ENCODE measurements at places on chromosomes 12 and 14.
A peak's percentile ranks its signal among the peaks of the same experiment; 100 is the strongest.

DNA sequence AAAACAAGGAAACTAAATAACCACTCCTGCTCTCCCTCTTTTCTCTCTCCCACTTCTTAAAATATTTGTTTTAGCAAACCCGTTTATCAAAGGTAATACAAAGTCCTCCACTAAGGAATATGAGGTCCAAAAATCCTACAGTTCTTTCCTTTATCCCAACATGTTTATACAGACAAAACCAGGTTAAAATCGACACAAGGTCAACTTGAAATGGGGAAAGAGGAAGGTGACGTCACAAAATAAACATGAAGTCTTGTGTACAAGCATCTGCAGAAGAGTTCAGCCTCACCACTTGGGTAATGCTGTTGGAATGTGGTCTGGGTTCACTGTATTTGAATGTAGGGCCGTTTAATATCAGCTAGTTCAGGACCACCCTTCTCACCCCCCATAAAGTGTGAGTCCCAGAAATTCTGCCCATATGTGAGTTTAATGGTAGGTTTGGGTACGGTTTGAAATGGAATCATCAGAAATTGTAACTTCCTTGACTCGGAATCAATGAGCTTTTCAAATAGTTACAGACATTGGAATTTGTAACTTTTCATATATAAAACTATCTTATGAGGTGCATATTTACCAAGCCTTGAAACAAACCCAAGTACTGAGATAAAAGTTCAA is 120.0 kb upstream of the SLC38A2 start:
- no peak for DNase-seq

DNA sequence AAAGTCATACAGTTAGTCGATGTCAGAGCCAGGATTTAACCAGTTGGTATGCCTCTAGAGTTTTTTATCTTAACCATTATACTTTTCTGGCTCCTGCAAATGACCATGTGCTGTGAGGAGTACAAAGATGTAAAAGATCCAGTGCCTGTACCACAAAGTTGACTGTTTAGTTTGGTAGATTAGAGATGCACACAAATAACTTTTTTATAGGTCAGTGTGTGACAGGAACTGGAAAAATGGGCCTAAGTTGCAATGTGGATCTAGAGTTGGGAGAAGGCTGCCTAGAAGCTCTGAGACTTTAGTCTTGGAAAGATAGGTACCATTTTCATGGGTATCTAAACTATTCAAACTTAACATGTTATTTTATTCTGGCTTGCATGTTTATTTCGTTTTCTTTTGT is 32.8 kb upstream of the PPM1H start:
- DNase-seq, result no peak

GRCh38 chr14:90341784-90342183 is 10.0 kb upstream of the NRDE2 start:
- DNase-seq, result no peak

DNA sequence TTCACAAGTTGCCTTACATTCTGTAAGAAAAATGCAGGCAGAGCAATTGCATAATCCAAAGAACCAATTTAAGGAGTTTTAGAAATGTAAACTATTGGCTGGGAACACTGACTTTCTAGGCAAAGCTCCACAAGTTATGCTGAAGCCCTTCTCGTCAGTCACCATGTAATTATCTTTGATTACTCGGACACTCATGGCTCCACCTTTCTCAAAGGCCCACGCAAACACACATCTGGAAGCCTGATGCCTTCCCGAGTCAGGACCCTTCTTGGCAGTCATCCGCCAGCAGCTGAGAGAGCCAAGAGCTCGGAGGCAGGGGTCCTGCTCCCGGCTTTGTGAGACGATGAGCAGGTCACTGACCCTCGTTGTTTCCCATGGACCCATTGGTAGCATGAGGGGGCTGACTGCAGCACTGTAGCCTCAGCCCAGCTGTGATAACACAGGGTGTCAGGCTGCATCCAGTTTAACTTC is 202.2 kb downstream of the TMEM132D start:
- DNase-seq, result no peak

DNA sequence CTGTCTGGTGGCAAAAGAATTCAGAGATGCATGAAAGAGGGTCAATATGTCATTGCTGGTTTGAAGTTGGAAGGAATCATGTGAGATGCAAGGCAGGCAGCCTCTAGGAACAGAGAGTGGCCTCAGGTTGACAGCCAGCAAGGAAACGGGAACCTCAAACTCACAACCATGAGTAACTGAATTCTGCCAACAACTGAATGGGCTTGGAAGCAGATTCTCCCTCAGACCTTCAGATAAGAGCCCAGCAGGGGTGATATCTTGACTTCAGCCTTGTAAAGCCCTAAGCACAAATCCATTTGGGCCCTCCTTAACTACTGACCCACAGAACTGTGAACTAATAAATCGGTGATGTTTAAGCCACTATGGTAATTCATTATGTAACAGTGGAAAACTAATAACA is 35.8 kb downstream of the USP15 start:
- DNase-seq, result no peak

DNA sequence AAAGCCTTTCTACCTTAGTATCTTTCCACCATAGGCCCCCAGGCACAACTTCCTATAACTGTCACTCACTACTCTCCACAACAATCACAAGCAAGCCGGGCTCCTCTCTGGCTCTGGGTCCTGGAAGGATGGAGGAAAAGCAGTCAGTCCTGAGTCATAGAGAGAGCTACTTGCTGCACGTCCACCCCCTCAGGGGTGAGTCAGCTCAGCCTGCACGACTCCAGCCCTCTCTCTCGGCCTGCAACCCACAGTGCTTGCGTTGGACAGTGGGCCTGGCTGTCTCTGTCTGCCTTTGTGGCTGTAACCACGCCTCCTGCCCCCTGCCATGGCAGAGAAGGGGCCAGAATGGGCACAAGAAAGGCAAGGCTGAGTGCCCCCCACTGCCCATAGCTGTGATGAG is 154.1 kb upstream of the FKBP4 start:
- DNase-seq, result no peak

DNA sequence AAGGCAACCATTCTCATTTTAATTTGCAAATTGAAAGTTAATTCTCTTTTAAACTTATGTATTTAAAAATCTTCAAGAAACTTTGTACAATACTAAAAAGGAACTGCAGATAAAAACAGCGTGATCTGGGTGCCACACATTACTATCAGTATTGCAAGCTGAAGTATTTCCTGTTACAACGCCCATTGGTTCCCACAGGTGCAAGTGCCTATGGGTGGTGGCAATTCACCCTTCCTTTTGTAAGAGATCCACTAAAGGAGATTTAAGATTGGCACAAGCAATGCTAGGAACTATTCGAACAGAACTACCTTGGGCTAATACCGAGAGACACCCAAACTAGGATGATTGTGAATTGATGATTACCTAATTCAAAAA is 13.2 kb downstream of the TAOK3 start:
- DNase-seq, result no peak

DNA sequence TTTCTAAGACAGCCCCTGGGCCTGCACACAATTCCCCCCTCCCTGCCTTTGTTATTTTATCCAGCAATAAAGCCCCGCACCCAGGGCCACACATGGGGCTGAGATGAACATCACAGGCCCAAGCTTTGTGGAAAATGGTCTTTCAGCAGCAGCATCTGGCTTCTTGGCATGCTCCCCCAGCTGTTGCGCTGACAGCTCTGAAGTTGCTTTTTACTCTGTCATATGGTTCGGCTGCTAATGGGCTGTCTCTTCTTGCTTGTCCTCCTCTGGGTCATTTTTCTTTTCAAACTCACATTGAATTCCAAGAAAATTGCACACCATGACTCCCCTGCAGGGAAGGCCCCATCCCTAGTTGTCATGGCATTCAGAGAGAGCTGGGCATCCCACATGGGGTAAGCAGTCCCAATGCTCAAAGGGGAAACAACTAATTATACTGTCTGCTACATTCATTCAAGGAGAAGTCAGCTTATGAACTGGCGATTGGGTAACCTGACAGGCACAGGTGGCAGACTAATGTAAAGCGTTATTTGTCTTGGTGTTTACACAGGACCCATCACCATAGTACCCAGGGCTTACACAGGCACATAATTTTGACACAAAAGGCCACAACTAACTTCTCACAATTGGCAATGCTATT is 74.0 kb upstream of the CDKN3 start:
- peak; percentile 53 for DNase-seq

DNA sequence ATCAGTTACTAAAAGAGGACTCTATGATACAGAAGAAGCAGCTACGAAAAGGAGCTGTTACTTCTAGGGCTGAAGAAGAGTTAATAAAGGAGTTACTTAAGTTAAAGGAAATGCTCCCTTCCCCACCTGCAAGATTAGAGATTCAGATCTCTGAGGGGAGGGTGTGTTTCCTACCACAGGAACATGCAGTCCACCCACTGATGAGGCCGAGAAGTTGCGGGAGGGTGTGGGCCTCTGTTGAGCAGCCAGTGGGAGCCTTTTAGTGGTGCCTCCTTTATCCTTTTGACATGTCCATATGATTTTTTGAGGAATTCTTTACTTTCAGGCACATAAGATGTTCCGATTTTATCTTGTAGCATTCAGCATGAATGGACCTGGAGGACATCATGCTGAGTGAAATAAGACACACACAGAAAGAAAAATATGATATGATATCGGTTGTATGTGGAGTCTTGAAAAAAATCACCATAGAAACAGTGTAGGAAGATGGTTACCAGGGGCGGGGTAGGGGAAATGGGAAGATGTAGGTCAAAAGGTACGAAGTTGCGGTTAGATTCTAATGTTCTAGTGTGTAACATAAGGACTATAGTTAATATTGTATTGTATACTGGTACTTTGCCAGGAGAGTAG is 4.4 kb upstream of the M6PR start:
- no peak for DNase-seq
